ENCODE measurements at places on chromosomes 7 and 10.

- H3K27ac ChIP-seq, result no peak overlapping the region
- H3K4me1 ChIP-seq, result no peaks in the 10 kb centered on the region
- no peak for DNase-seq
- H3K36me3 ChIP-seq, result no peaks in the 10 kb centered on the region
Measured at GRCh38 chr10:88372051-88372715, 210.9 kb downstream of the RNLS start.

- H3K36me3 ChIP-seq, result no peaks in the 10 kb centered on the region
- no peak overlapping the region for H3K4me3 ChIP-seq
- no peak for DNase-seq
- no peaks in the 10 kb centered on the region for H3K27me3 ChIP-seq
Measured at GRCh38 chr10:9390516-9390915, 1336.0 kb downstream of the GATA3 start.

- no peaks in the 10 kb centered on the region for H3K27me3 ChIP-seq
- no peak overlapping the region for H3K4me3 ChIP-seq
- DNase-seq, result no peak
- peaks cover 3% of the 10 kb centered on the region for H3K4me1 ChIP-seq
Measured at GRCh38 chr10:73931767-73932619, 21.1 kb downstream of the PLAU start.

- DNase-seq, result no peak
- no peaks in the 10 kb centered on the region for H3K4me1 ChIP-seq
- H3K27me3 ChIP-seq, result no peaks in the 10 kb centered on the region
- H3K36me3 ChIP-seq, result no peaks in the 10 kb centered on the region
- H3K27ac ChIP-seq, result no peak overlapping the region
- H3K4me3 ChIP-seq, result no peak overlapping the region
Measured at GRCh38 chr7:150735596-150736358, 1.4 kb upstream of the GIMAP5 start.
